Temporal lobe (tissue), 4 donors: ENCODE measurements at places on chromosomes 7 and 10. TPM values are rescaled to one million over a fixed set of nuclear protein-coding genes. Genes with fewer than 3 reads are reported as not detected.

Gene PAX4
- not detected for total RNA-seq

Gene OR2A1
- total RNA-seq, result under 0.01 TPM

Gene HELLS
- 18.7 TPM for total RNA-seq

Gene MBL2
- total RNA-seq, result not detected

Gene GPR26
- 4.2 TPM for total RNA-seq

Gene EBLN1
- not detected for total RNA-seq

Gene PIK3AP1
- total RNA-seq, result 1.5 TPM

Gene TRIL
- total RNA-seq, result 13.0 TPM

Gene HOXA10
- not detected for total RNA-seq

Gene ETV1
- 34.4 TPM for total RNA-seq

Gene ACBD7
- total RNA-seq, result 11.8 TPM

Gene ACTL6B
- 99.6 TPM for total RNA-seq

Gene MACROH2A2
- total RNA-seq, result 30.7 TPM
